ENCODE measurements at places on chromosomes 6 and 20.

- no peak for DNase-seq
Observed at GRCh38 chr20:13333793-13334192, 112.7 kb downstream of the ISM1 start.

GRCh38 chr6:88605271-88605670 is 358.1 kb downstream of the RNGTT start:
- no peak for DNase-seq

DNA sequence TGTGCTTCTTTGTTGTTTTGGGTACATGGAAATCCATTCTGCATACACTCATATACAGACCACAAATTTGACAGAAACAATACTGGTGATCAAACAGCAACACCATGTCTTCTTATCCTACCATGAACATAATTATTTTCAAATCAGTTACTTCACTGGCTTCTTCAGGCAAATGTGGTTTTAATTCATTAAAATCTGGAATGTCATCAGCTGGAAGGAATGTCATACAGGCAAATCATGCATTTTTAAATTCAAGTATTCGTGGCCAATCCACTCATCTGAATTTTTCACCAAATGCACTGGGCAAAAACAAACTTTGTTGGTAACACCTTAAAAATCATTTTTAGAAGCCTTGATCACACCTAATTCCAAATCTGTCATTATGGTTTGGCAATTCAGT is 59.3 kb downstream of the KIF6 start:
- no peak for DNase-seq

DNA sequence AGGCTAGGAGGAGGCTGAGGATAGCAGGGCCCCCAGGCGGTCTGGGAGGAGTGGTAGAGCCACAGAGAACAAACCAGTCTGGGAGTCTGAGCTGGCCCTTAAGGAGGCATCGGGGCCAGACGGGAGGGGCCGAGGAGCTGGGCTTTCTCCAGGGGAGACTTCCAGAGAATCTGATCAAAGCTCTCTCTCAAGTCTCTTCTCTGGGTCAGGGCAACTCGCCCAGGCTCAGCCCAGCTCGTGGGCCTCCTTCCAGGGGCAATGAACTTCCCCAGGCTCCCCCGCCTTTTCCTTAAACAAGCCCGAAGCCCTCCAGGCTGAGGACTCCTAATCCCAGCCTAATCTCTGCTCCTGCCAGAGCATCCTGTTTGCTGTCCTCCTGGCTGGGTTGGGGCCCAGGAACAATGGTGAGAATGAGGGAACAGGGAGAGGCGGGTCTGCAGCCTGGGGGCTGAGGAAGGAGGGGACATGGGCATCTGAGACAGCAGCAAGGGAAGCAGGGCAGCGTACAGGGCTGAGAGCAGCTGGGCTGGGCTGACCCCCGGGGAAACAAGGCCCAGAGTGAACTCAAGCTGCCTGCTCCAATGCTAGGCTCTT is 173.6 kb downstream of the ANKRD60 start:
- no peak for DNase-seq
